ENCODE measurements at places on chromosomes 6 and 20.

DNA sequence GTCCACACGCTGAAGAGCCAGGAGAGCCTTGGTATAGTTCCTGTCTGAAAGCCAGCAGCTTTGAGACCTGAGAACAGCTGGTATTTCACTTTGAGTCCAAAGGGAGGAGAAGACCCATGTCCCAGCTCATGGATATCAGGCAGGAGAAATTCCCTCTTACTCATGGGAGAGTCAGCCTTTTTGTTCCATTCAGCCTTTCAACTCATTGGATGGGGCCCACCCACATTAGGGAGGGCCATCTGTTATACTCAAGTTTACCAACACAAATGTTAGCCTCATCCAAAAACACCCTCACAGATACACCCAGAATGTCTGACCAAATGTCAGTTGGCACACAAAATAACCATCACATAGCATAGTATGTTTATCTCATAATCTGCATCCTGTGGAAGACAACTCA lies 80.1 kb downstream of the GMDS start:
- DNase-seq: no peak

GRCh38 chr20:63738687-63739129 lies 868 bp upstream of the SLC2A4RG start:
- DNase-seq: peak; percentile 46

DNA sequence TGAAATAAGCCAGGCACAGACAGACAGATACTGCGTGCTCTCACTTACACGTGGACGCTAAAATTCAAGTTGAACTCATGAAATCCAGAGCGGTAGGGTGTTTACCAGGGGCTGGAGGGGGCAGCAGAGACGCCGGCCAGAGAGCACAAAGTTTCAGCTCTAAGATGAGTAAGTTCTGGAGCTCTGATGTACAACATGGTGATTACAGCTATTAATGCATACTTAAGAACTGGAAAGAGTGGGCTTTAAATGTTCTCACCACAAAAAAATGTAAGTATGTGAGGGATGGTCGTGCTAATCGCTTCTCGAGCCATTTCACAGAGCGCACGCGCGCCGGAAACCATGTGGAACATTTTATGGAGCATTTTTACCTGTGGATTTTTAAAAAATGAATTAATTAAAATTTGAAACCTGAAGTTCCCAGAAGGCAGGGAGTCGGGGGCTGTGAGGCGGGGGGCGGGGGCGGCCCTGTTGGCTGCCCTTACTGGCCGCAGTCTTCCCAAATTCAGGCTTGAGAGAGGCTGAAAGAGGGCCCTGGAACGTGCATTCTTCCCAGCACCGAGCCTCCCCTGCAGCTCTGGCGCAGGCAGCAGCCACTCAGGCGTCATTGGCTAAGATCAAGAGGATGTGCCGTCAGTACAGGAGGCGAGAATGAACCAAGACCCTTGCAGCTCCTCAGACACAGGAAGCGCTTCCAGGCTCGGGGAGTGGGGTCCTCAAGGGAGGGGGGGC lies 8.5 kb upstream of the SLCO4A1 start:
- DNase-seq: no peak

GRCh38 chr6:117512056-117512828 lies 29.8 kb downstream of the DCBLD1 start:
- no peak for DNase-seq

DNA sequence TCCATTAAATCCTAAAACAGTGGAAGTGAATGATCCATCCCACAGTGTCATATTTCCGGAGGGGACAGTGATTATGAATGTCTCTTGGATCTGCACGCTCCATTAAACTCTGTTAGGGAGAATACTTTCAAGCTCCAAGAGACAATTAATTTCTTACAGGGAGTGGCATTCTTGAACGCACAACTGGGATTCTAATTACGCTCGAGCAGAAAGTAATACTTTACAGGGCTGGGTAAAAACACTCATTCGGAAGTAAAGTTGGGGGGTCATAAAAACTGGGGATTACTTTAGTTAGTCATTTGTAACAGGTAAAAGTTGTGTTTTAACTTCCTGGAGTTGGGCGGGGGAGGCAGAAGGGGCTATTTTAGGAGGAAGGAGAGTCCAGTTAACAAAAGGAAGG lies 151.8 kb downstream of the ZFP64 start:
- no peak for DNase-seq

- DNase-seq: no peak
Measured at GRCh38 chr6:36187446-36187845, 9.1 kb upstream of the BRPF3 start.

- DNase-seq: peak; percentile 42
Measured at GRCh38 chr6:142909686-142910085, 35.3 kb downstream of the HIVEP2 start.

DNA sequence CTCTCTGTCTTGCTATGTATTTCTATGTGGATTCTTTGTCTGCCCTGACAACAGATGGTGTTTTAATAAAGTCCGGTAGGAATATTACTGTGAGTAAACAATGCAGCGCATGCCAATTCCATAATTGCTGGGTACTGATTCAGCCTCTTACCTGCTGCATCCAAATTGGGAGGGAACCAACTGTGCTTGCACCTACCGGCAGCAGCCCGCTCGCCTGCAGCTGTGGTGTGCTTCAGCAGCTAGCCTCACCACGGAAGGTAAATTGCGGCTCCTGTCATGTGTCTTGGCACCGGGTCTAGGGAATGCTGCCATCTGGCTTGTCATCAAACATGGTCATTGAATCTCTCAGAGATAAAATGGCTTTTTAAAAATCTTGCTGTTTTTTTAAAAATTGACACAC lies 704.8 kb upstream of the SLC35B3 start:
- no peak for DNase-seq

DNA sequence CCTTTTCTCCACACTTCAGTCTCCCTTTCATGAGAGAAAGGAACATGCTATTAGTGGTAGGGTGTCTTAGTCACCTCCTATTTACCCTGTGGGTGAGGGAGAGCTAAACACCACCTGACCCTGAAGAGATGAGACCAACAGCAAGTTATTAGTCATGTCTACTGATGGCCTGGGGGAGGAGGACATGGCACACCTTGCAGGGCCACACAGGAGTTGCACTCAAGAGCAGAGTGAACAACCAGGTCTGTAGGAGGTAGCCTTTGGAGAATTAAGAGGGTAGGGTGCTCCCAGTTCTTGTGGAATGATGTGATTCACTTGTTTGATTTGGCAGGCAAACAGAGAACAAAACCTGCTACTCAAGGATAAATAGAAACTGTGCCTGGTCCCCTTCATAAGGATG lies 82.7 kb upstream of the FABP7 start:
- no peak for DNase-seq

DNA sequence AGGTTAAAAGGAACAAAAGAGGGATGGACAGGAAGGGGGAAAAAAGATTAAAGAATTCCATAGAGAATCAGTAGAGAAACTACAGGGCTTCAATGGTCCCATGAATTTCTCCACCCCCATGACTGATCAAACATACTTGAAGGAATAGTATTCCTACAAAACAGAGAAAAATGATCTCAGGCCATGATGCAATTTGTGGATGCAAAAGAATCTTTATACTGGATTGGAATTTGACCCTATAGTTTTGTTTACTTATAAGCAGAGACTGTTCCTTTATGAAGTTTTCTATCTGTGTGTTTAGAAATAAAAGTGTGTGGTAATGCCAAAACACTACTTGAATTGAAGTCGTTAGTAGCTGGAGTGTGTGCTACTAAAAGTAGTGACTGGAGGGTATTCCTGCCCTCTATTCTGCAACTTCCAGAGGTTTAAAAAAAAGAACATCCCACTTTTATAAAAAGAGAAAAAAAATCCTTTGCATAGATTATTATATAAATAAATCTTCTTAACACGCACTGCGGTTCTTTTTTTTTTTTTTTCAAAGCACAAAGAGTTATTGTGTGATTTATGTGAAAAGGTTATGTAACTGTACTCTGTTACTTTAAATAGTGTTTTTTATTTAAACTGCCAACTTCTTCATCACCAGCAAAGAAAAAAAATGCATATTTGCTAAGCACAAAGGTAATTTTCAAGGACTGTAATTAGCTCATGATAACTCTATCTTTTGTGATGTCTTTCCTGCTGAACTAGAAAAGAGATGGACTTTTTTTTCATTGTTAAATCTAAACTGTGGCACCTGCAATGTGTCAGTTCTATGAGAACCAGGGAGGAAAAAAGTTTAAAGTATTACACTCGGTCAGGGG lies 214.5 kb upstream of the CITED2 start:
- no peak for DNase-seq

GRCh38 chr6:149896491-149896890 lies 1.4 kb downstream of the RAET1E start:
- DNase-seq: no peak

DNA sequence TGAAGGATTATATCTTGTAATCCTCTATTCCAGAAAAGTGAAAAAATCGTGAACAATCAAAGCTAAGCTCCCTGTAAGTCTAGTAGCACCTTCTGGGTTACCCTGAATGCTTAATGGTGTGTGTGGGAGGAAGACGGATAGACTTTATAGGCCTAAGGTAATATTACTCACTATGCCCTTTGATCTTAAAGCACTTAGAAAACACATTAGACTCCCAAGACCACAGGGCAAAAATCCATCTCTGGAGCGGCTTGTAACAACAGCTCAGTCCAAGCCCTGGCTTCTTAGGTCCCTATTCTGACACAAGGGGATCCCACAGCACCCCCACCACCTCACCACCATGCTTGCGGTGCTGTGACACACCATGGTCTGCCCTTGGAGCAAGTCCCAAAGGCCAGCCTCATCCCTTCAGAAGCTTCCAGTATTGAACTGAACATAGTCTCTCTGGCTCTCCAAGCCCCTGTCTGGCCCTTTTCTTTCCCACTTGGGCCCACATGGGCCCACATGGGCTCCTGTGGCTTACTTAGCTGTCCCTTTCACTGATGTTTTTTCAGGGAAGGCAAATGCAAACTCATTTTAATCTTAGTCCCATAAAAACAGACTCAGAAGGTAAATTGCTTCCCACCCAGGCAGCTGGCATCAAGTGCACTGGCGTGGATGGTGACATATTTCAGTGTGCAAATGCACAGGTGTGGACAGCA lies 28.3 kb downstream of the C6orf132 start:
- DNase-seq: no peak

DNA sequence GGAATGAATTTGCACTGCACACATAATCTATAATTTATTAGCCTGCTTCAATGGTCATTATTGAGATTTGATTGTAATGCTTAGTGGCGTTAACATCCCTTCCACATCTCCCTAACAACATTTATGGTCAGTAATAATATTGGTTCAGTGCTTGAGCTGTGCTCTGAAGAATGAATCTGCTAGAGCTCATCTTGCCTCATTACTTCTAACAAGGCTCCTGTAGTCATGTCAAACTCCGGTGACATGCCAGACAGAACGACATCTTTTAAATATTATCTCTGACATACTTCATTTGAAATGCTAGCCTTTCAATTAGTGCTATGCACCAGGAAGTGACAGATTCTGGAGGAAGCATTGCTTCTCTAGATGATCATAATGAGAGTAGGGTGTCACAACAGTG lies 240.3 kb upstream of the BTBD3 start:
- no peak for DNase-seq

DNA sequence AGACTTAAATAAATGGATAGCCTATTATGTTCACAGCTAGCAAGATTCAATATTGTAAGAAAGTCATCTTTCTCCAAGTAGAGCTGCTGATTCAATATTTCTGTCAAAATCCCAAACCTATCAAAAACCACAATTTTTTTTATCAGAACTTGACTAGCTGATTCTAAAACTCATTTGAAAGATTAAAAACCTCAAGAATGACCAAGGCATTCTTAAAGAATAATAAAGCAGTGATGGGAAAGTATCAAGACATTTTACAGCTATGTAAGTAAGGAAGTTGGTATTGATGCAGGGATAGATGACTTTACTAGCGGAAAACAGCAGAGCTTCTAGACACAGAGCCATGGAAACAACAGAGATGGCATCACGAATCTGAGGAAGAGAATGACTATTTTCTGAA lies 64.7 kb downstream of the SAMD3 start:
- no peak for DNase-seq

GRCh38 chr6:52135217-52135616 lies 47.8 kb upstream of the PKHD1 start:
- DNase-seq: no peak

DNA sequence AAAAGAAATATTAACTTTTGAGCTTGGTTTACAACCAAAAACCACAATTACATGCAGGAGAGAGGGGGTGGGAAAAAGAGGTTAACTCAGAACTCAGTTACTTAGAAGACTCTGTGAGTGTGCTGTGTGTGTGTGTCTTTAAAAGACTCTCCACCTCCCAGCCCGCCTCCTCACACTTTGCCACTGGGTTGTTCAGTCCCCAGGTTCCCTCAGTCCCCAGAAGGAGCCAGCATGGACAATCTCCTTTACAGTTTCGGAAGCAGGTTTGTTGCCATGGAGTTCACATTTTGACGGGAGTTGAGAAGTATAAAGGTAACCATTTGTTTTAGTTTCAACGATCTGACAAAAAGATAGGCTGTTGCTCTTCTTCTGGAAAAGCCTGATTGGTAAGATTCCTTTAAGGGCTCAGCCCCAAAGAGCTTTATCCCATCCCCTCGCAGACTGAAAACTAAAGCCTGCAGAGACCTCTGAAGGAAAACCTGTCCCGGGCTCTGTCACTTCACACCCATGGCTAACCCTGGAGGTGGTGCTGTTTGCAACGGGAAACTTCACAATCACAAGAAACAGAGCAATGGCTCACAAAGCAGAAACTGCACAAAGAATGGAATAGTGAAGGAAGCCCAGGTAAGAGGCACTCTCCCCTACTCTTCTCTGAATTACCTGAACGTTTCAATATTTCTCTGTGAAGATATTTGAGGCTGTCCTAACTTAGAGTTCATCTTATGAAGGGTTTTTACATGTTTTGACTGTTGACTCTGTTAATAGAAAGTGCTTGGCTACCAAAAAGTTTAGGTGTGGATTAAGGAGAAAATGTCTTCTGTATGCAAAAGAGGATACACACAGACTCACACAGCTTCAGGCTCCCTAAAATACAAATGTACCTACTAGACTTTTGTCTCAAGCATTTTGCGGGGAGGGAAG lies at the start of gene SPTLC3:
SPTLC3 (plus strand) TSS at position 212 of the 921 bp plus-strand sequence; CDS start at position 508, 296 bp downstream.
- DNase-seq: no peak

DNA sequence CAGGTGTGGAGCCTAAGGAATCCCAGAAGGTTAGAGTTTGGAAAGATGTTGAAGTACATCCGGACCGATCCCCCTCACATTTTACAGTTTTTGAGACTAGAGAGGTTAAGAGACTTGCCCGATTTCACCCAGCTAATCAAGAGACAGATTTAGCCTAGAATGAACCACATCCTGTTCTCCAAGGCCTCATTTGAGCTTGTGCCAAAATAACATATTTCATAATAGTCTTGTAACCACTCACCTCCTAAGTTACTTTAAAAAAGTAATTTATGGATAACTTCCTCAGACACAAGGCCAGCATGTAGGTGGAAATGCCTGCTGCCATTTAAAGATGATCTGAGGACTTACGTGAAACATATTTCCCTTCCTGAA lies 39.8 kb upstream of the ARHGAP18 start:
- peak; percentile 63 for DNase-seq

- no peak for DNase-seq
Measured at GRCh38 chr6:43831191-43831590, 61.2 kb downstream of the VEGFA start.

Measured in CD4-positive, alpha-beta T cell treated with Interleukin-21 for 1 hour (primary cell).